ENCODE measurements at places on chromosomes 5 and 9.

DNA sequence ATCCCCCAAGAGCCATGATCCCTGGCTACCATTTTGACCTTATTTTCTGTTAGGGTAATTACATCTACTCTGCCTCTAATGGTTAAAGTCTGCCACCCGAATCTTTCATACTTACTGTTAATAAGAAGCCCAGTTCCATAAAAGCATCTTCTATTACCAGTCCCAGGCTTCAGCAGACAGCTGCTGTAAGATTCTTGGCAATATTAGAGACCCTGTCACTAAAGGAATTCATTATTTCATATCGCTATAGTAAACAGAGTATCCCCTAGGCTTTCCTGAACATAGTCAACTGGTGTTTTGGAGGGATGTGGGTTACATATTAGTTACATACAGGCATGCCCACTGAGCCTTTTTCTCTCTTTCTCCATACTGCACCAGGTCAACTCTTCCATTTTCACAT, 608.7 kb upstream of the SEMA6A start:
- no peak for DNase-seq

GRCh38 chr5:43780586-43780985, 177.6 kb downstream of the NNT start:
- no peak for DNase-seq

GRCh38 chr9:70525519-70525918, 111.1 kb upstream of the KLF9 start:
- no peak for DNase-seq

- no peak for DNase-seq
Observed at GRCh38 chr9:68509689-68510088, 31.0 kb downstream of the TMEM252 start.

DNA sequence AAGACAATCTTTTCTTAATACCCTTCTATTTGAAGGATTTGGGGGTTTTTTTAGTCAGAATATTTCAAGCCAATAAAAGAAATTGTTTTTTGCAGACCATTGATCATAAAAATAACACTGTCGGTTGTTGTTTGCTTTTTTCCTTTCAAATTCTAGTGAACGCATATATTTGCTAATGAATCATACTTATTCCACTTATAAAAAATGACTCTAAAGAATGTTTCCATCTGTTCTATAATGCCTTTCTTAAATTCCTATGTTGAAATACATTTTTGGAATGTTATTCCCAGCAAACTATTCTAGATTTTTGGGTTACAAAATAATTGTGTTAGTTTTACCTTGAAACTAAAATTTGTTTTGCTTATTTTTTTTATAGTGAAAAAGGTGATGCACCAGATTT, 32.2 kb downstream of the CWC27 start:
- no peak for DNase-seq

- no peak for DNase-seq
Observed at GRCh38 chr5:122219436-122220166, 90.3 kb downstream of the ZNF474 start.

All from liver (tissue), 10 donors.